Stimulated activated CD4-positive, alpha-beta T cell treated with anti-CD3 and anti-CD28 coated beads, Interleukin-12 subunit alpha, Interleukin-12 subunit beta, amount 100 ng/mL, for 48 hours (primary cell): ENCODE measurements at places on chromosomes 12 and 14.

GRCh38 chr14:21974741-21975140, 301.1 kb upstream of the OR4E1 start:
- no peak for DNase-seq

GRCh38 chr14:85483037-85483436, 46.9 kb upstream of the FLRT2 start:
- no peak for DNase-seq

DNA sequence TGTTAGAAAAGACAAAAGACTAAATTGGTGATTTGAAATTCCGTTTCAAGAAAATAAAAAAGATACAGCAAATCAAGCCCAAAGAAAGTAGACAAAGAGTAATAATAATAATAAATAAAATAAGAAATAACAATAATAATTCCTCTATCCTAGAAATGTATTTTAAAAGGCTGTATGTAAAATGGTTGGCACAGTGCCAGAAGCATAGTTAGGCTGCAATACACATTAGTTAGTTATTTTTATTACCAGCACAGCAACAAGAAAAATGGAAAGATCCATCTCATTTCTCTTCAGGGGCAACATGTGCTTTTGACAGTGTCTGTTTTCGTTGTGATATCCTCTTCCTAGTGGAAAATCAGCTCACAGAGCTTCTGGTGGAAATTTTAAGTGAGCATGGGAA, 174.1 kb upstream of the TMTC1 start:
- no peak for DNase-seq

DNA sequence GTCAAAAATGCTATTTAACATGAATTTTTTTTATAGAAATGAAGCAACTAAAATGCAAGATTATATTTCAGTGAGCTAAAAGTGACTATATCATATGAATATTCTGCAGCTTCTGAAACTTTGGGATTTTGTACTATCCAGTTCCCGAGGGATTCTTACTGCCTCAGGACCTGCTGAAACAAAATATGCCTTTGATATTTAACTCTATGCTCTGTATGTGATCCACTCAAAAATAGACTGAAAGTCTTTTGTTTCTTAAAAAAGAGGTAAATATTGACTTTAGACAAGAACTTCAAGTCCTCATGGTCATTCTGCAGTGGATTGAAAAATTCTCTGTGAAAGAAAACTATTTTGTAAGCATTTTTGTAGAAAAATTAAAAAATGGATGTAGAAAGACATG, 22.4 kb downstream of the CNTN1 start:
- DNase-seq, result no peak

DNA sequence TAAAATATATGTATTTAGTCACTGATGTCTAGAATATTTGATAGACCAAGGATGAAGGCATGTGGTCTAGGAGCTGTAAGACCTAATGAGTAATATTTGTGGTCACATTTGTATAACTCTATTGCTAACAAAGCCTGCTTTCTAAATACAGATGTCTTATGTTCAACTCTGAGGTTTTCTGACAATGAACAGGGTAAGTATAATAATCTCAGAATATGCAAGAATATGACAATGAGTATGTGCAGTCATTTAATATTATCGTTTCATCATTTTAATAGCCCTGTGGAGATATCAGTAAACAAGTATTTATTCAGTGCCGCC, 389.6 kb downstream of the LRIG3 start:
- no peak for DNase-seq

GRCh38 chr12:56454557-56454956, at the start of gene MIP:
Gene MIP, minus strand, starts transcription at chr12:56454657. Its CDS starts 44 bp downstream, at chr12:56454613.
- no peak for DNase-seq

GRCh38 chr12:25301798-25302197, 51.1 kb upstream of the KRAS start:
- no peak for DNase-seq

GRCh38 chr14:75274899-75275569, 3.6 kb upstream of the FOS start:
- DNase-seq, result no peak

GRCh38 chr12:104521731-104522130, 65.0 kb downstream of the CHST11 start:
- DNase-seq, result no peak

- DNase-seq, result no peak
Measured at GRCh38 chr12:32609966-32610365, 69.1 kb upstream of the DNM1L start.

DNA sequence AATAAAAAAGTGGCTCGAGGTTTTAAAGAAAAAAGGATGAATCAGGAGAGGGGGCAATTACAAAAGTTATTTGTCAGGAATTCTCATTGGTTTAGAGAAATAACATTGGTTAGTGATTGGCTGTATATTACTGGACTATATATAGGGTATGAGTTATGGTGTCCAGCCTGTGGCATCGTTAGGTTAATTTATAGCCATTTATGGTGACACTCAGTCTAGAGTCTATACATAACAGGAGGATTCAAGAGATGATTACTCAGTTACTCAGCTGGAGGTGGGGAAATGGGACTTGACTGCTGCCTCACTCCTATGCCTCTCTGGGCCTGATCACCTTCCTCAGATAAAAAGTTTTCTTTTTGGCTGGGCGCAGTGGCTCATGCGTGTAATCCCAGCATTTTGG, 25.6 kb upstream of the NFYB start:
- no peak for DNase-seq

GRCh38 chr12:95940514-95940913, 1.9 kb downstream of the CCDC38 start:
- DNase-seq, result no peak

GRCh38 chr12:727321-727720, 25.1 kb upstream of the WNK1 start:
- no peak for DNase-seq

DNA sequence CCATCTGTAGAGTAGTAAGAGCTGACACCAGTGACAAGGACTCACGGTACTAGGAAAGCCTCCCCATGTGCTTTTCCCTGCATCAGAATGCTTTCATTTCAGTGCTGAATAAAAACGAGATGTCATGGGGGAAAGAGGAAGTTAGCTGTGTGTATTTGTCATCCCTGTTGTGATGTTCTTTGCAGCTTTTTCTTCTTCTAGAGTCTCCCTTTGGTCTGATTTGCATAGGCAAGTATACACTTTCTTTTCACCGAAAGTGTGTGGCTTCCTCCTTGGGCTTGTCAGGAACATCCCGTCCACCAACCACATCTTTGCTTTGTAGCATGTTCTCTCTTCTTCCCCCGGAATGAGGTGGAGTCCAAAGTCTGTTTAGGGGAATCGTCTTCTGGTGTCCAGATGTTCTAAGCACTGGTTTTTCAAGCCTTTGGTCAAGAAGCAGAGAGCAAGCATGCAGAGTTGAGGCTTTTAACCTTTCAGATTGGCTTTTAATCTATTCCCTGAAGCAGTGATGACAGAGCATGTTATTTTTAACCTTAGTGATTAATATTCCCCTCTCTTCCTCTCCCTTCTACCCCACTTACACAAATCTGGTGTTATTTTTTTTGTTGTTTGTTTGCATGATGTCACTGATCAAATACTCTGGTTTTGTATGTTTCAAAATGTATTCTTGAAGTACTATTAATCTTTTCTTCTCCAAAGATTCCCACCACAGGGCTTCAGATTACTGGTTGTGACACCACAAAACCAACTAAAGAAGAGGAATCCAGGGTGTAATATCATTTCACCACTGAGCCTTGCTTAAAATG, 163.4 kb downstream of the SAMD4A start:
- peak; percentile 29 for DNase-seq

- no peak for DNase-seq
Measured at GRCh38 chr14:98742001-98742400, 530.0 kb downstream of the BCL11B start.

GRCh38 chr14:99181241-99181640, 90.8 kb downstream of the BCL11B start:
- no peak for DNase-seq

DNA sequence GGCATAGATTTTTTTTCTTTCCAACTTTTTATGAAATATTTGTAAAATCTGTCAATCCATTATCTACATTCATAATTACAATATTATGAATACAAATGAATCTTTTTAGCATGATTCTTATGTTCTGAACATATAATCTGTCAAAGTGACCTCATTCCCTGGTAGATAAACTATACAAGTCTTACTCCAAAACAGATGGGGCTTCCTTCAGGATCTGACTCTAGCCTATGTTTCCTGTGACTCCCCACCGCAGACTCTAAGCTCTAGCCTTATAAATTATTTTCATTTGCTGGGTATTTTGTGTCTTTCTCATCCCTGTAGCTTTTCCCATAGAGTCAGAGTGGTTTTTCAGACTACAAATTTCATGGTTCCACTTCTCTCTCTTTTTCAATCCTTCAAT, 202.1 kb upstream of the KITLG start:
- no peak for DNase-seq

GRCh38 chr12:13194401-13195110, 2.0 kb upstream of the EMP1 start:
- DNase-seq, result no peak

GRCh38 chr14:38129705-38130104, 78.0 kb upstream of the SSTR1 start:
- DNase-seq, result peak; percentile 10

GRCh38 chr12:75471902-75472890, 8.4 kb upstream of the GLIPR1 start:
- no peak for DNase-seq

DNA sequence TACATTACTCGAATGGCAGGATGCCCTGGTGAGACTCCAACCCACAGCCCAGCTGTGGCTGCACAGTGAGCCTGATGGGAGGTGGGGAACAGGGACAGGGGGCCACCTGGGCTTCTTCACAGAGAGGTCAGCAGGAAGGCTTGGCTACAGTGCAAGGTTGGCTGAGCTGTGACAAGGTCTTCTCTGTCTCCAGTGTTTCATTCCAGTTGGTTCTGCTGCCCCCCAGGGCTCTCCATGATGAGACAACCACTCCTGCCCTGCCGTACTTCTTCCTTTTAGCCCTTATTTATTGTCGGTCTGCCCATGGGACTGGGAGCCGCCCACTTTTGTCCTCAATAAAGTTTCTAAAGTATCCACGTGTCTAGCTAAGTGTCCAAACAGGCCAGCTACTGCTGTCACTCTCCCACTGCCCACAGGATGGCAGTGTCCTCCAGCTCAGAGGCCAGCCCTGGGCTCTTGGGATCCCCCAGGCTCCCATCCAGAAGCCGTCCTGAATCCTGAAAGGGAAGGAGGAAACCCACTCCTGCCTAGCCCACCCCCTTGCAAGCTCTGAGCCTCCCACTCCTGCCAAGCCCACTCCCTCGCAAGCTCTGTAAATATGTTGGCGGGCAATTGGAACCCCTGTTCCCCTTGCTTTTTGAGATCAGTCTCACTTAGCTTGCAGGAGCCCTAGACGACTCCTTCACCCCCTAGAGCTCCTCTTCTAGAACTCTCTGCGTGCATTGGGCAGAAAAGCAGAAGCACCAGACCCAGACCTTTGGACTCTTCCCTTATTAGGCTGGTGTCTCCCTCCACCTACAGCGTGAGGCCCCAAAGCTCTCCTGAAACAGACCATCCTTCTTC, 5.4 kb downstream of the C1QL4 start:
- DNase-seq, result no peak

DNA sequence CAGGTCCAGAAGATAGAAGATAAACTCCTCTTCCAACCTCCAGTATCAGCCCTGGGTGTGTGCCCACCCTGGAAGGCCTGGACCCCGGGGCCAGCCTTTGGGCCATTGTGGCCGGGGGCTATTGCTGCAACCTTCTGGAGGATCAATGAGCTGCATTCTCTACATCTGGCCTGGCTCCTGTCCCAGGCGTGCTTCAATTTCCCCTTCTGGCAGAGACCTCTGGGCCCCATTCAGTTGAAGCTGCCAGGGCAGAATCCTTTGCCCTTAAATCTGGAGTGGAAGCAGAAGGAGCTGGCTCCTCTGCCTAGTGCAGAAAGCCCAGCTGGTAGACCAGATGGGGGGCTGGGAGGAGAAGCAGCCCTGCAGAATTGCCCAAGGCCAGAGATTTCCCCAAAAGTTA, 10.0 kb downstream of the NYNRIN start:
- DNase-seq, result no peak

- peak; percentile 45 for DNase-seq
Measured at GRCh38 chr12:14417715-14418114, 52.2 kb downstream of the ATF7IP start.

DNA sequence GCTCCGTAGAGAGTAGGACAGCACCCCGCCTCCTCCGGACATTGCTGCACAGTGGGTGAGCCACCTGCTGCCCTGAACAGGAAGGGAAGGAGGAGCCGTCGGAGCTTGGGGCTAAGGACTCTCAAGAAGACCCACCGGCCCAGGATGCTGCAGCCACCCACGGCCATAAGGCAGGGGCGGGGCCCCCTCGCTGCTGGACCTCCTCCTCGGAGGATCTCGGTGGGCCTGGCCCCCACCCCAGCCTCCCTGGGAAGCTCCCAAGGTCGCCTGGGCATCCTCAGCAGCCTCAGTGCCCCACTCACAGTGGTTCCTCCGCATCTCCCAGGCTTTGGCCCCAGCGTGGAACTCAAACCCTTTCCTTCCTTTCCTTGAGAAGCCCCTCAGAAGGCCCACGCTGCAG, 68.6 kb upstream of the DIO3 start:
- no peak for DNase-seq

- no peak for DNase-seq
Measured at GRCh38 chr12:122079033-122079531, 526 bp downstream of the MLXIP start.

- no peak for DNase-seq
Measured at GRCh38 chr12:56220611-56221231, 1.0 kb downstream of the RNF41 start.

DNA sequence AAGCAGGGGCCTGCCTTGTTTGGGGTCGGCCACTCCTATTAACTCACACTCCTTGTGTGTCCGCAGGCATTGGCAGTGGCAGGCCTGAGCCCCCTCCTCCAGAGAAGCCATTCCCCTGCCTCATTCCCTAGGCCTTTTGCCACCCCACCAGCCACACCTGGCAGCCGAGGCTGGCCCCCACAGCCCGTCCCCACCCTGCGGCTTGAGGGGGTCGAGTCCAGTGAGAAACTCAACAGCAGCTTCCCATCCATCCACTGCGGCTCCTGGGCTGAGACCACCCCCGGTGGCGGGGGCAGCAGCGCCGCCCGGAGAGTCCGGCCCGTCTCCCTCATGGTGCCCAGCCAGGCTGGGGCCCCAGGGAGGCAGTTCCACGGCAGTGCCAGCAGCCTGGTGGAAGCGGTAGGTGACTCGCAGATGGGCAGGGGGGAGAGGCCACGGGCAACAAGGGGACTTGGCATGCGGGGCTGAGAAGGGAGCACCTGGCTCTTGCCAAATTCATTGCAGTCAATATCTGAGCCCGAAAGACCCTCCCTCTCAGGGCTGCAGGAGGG, 106.3 kb upstream of the FKBP4 start:
- DNase-seq, result no peak

GRCh38 chr14:104894331-104895206, 29.5 kb downstream of the CEP170B start:
- no peak for DNase-seq

DNA sequence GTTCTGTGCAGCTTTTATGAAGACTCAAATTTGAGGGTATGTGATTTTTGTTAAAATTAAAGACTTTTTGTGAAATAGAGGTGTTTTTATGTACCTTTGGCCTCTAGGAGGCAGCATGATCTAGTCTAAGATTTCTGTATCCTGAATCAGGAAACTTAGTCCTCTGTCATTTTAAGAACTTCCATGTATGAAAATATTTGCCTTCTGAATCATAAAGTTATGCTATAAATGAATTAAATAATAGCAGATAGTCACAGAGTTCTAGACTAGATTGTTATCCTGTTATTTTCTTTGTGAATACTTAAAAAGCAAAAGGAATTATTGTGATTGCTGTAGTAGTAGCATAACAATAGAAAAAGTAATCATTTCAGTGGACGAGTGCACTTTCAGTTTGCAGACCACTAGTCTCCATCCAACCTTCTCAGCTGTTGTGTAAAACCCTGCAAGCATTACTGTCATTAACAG, 56.3 kb downstream of the FGD4 start:
- DNase-seq, result no peak

GRCh38 chr12:64672925-64673409, 62.7 kb downstream of the RASSF3 start:
- DNase-seq, result no peak
